ENCODE measurements at places on chromosomes 5 and 9.

GRCh38 chr9:35044071-35044470 is 28.4 kb downstream of the VCP start:
- no peak for DNase-seq

- DNase-seq, result no peak
Measured at GRCh38 chr9:89526667-89527066, 28.8 kb upstream of the SEMA4D start.

DNA sequence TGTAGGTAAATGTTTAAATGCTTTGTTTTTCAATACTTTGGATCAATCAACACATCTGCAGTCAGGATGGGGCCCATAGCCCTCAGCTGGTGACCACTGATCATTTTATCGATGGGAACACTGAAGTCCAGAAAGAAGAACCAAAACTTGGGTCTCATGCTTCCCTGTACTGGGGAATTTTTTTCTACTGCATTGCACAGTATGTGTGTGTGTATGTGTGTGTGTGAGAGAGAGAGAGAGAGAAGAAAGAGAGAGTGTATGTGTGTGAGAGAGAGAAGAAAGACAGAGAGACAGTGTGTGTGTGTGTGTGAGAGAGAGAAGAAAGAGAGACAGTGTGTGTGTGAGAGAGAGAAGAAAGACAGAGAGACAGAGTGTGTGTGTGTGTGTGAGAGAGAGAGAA is 202.9 kb upstream of the MSX2 start:
- no peak for DNase-seq

DNA sequence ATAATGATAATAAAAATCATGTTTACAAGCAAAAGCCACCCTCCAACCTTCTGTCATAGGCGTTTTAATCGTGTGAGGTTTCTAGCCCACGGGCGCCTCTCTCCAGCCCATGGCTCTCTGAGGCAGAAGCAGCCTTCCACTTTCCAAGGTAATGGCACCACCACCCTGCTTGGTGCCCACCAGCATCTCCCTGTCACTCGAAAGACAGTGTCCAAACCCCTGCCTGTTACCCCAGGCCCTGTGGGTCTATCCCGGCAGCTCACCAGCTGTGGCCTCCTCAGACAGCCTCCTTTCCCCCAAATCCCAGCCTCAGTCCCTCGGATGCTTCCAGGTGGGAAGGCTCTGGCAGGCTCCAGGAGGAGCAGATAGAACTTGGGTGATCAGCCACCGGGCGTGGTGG is 123.8 kb upstream of the LPCAT1 start:
- no peak for DNase-seq

DNA sequence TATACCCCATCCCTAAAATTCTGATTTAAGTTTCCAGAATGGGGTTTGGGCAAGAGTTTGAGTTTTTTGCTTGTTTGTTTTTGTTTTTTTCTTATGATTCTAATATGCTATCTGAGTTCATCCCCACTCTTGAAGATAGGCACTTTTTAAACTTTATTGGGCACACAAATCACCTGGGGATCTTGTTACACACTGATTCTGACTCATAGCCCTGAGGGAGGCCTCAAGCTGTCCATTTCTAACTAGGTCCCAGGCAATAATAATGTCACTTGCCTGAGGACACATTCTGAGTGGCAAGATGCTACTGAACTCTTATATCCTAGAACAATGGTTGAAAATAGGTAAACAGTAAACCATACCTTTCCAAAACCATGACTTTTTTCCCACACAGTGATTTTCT is 22.8 kb upstream of the ABLIM3 start:
- no peak for DNase-seq

DNA sequence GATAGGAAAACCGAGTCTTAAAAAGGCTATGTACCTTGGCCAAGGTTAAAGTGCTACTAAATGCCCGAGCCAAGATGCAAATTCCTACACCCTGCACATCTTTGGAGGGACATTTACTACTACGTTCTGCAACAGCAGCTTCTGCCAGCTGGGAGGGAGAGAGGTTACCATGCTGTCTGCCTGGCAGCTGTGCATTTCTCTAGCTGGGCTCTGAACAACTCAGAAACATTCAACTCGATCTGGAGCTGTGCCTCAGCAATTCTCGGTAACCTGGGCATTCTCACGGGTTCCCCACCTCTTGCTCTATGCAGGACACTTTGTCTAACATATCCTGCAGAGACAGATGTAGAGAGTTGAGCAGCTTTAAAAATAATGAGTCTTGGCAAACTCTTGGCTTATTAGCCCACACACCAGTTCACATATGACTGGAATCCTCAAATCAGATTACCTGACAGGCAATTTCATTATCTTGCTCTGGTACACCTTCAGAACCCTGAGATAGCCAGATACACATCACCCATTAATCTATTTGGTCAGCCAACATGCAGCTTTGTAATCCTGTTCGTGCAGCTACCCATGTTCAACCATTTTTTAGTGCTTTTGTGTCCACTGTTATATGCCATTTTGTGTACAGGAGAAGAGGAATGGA is 115.8 kb downstream of the EFNA5 start:
- DNase-seq, result no peak

GRCh38 chr9:72485821-72486593 is 35.4 kb upstream of the TMC1 start:
- no peak for DNase-seq

DNA sequence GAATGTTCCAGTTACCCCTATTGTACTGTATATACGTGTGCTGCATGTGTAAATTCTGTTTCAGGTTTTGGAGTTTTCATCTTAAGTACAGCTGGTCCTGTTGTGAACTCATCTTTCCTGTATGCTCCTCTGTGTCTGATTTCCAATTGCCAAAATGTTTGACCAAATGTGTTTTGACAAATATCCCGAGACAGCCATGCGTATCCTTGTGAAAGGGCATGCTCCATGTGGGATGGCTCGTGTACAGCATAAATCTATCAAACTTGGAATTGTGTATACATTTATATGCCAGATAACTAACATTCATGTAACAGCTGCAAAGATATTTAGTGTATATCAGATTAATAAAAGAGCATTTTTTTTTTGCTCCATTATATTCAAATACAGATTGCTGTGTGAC is 69.5 kb upstream of the IQGAP2 start:
- DNase-seq, result no peak

- no peak for DNase-seq
Measured at GRCh38 chr5:107403228-107403953, 267.3 kb downstream of the EFNA5 start.

DNA sequence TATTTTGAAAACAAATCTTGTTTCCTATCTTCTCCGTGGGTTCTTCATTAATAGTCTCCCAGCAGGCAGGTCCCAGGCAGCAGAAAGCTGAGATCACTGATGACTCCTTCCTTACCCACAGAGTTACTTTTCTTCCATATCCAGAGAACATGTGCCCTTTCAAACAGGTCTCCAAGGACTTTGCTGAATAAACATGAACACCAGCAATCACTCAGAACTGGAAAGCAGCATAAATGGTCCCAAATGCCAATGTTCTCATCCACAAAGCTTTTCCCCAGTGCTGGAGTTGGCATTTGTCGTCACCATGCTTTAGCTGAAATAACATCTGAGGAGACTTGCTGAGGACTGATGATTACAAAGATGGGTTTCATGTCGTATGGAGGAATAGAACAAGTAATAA is 134.0 kb downstream of the YIPF5 start:
- no peak for DNase-seq

DNA sequence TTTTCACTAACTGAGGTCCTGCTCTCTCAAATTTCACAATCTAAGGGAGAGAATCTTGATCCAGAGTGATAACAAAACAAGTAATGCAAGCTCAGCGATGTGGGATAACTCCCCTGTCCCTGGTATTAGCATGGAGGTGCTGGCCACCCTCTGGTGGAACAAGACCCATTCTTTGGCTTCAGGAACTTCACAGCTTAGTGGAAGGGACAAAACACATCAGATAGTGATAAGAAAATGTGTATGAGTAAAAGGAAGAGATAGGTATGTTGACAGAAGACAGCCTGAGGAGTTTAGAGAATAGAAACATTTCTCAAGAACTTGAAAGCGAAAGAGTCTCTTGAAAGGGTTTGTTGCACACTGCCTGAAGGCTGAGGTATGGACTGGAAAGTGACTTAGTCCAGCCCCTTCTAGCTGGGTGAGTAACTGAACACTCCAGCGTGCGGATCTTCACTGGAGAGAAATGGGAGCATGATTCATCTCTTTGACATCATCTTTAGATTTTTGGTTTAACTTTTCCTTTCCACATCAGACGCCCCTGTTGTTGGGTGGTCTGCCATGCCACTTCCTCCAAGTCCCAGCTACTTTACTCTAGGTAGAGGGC is 25.4 kb upstream of the ZSWIM6 start:
- no peak for DNase-seq

DNA sequence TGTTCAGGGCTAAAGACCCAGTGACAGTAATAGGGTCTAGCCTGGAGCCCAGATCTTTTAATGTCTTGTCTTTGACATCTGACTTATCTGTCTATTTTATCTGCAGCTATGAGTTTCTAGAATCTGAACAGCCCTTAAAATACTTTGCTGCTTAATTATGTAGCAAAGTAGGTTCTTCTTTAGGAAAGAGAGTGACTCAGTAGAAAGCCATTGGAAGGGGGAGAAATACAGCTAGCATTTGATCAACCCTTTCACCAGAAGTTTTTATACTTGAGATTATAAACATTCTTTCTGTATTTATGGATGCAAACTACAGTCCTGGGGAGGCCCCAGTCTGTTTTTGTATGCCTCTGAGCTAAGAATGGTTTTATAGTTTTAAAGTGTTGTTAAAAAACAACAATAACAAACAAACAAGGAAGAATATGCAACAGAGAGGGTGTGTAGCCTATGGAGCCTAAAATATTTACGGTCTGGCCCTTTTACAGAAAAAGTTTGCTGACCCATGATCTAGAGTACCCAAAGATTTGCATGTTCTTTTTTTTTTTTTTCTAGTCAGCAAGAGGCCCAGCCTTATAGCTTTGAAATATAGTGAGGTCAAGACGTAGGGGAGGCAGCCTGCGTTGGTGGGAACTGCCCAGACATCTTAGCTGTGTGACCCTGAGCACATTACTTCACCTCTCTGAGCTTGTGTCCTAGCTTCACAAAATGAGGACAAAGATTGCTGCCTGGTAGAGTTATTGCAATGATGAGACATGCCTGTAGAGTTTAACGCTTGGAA is 9.7 kb downstream of the GSN start:
- DNase-seq, result no peak

GRCh38 chr5:12704955-12705354 is 800.7 kb upstream of the CTNND2 start:
- no peak for DNase-seq

GRCh38 chr5:115842089-115842935 is 577 bp downstream of the AP3S1 start:
- no peak for DNase-seq

DNA sequence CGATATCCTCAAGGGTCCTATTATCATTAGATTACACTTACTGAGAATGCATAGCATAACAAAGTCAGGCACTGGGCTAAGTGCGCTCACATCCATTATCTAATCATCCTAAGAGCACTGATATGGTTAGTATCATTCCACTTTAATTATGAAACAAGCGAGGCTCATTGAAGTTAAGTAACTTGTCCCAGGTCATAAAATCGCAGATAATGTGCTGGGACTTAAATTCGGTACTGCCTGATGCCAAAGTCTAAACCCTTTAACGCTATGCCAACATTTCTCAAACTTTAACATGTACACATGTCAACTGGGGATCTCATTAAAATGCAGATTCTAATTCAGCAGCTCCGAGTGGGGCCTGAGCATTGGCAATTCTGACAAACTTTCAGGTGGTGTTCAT is 204.7 kb downstream of the PTTG1 start:
- DNase-seq, result no peak

- peak; percentile 29 for DNase-seq
Measured at GRCh38 chr5:138610918-138611677, 35.9 kb upstream of the HSPA9 start.

DNA sequence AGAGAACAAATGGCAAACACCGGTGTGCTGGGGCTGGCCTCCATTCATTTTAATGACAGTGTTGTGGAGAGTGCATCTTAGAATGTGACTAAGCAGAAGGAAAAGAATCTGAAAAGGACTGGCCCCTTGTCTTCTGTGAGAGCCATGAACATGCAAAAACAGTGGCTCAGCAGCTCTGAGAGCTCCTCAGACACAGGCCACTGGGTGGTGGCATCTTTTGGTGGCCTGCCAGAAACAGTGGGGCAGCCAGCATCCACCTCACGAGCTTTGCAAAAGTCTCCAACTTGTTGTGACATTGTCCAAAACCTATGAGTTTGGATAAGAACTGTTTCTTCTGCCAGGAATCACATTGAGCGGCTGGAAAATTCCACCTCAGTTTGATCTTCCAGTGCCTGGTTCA is 233.4 kb downstream of the NR3C1 start:
- no peak for DNase-seq

- DNase-seq, result no peak
Measured at GRCh38 chr5:146451411-146451810, 4.3 kb downstream of the TCERG1 start.

- no peak for DNase-seq
Measured at GRCh38 chr5:80105698-80106439, 70.7 kb downstream of the THBS4 start.

GRCh38 chr5:172637110-172637580 is 3.9 kb upstream of the NEURL1B start:
- no peak for DNase-seq

All from dorsolateral prefrontal cortex (tissue), 122 donors.